Liver (tissue), 10 donors: ENCODE measurements at places on chromosomes 1 and 21. TPM values are rescaled to one million over a fixed set of nuclear protein-coding genes. Genes with fewer than 3 reads are reported as not detected.

- no peak for DNase-seq
These were observed 16.5 kb downstream of the CLDN19 start for GRCh38 chr1:42723511-42723910.

- no peak for DNase-seq
These were observed 296.3 kb downstream of the PRDM2 start for GRCh38 chr1:13996334-13996733.

The CYP4B1 gene
- total RNA-seq: 0.59 TPM

GRCh38 chr1:75529488-75529887 lies 81.4 kb downstream of the SLC44A5 start:
- no peak for DNase-seq

The LRRC71 gene
- total RNA-seq: not detected

DNA sequence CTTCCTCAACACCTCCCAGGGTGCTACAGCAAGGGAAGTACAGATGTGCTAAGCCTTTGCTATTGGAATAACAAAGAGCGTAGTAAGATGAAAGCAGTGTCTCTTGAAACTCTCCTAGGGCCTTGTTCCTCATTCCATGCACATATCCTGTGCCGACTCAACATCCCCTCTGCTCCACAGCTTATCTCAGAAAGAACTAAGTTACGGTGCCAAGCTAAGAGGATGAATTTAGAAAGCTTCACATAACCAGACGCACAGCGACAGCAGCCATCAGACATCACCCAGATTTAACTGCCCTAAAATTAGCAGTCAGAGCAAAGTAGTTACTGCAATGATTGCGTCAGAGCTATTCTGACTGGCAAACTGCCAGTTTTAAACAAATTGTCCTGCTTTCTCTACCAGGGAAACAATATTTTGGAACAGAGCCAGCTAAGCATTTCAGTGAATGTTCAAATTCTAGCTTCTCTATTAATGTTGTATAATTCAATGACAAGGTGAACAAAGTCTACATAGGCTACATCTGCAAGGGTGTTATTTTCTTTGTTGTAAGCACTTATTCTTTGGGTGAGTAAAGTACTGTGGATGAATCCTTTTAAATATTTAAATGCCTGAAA lies 9.5 kb downstream of the SIPA1L2 start:
- DNase-seq: no peak

The ATP1B1 gene
- total RNA-seq: 53.8 TPM

The POU3F1 gene
- total RNA-seq: not detected

DNA sequence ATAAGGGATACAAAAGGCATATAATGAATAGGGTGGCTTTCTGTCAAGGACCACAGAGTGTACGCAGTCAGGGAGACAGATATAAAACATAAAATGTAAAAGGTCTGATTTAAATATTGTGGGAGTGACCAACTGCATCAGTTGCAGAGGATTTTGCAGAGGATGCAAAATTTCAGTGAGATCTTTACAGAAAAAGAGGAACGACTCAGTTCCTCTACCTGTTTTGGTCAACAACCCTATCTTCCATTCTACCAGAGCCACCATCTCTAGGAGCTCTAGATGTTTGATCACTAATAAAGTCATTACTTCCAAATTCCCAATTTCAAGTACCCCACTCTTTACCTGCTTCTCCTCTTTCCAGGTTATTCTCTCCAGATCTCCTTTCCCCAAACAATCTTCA lies 16.5 kb downstream of the SOD1 start:
- no peak for DNase-seq

The FGR gene
- 7.8 TPM for total RNA-seq

DNA sequence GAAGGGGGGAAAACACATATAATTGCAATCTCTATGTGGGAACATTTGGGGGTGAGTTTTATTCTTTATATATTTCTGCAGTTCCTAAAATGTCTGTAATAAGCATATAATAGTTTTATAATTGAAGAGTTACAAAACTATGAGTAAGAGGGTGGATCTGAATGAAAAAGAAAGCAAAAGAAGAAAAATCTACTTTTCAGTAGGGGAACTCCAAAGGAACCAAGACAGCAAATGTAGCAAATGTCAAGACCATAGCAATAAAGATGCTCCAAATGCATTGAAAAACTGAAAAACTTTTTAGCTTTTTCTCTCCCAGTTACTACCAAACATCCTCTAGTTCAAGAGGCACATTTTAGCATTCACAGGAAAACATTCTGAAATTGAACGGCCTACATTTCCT lies 434.8 kb downstream of the LMO4 start:
- DNase-seq: no peak

DNA sequence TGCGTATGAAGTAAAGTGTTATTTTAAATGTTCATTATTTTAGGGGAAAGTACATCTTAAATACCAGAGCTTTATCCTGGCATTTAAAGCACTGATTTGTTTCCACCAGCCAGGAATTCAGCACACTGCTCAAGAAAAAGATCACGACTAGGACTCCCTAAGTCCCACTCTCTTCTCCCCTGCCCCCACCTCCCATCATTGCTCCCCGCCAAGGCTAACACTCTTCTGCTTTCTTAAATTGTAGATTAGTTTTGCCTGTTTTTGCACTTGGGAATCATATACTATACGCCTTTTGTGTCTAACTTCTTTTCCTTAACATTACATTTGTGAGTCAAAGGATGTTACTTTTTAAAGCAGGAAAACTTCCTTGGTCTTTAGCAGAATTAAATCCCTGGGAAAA lies 37.5 kb upstream of the C1orf105 start:
- DNase-seq: no peak

DNA sequence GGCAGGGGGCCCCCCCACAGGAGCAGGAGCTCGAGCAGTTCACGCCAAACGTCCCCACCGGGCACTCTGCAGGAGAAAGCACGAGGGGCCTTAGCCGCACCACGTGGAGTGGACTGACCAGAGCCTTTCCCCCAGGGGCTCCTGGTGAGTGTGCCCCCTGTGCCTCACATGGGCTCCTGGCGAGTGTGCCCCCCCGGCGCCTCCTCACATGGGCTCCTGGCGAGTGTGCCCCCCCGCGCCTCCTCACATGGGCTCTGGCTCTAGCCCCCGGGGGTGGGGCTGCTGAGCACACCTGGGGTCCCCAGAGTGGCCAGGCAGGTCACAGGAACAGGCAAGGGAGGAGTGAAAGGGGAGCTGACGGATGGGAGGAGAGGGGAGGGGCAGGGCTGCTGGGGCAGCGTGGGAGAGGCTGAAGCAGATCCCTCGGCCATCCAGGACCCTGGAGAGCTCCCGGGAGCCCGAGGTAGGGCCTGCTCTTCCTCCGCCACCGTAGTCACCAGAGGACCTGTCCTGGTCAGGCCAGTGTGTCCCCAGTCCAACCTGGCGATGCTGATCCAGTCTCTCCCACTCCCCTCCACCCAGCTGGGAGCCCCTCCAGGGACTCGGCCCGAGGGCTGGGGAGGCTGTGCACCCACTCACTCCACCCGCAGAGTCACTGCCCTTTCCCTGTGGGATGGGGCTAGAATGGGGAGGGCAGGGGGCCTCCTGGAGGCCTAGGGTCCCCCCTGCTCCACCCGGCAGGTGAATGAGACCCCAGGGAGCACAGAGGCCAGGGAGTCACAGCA lies 47.6 kb downstream of the ARHGEF16 start:
- peak; percentile 82 for DNase-seq

- no peak for DNase-seq
These were observed 206.3 kb downstream of the PDE4B start for GRCh38 chr1:65998763-65999583.

The NTMT2 gene
- not detected for total RNA-seq

DNA sequence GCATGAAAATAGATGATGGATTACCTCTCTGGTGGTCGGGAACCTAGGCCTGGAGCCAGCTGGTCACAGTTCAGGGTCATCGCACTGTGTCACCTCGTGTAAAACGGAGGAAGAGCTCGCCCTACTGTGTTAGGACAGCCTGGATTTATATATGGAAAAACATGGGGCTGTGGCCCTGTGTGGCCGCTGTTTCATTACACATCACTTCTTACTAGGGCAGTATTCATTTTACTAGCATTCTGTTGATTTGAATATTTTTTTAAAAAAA lies 104.5 kb upstream of the COL6A1 start:
- no peak for DNase-seq

GRCh38 chr1:246580497-246581370 lies 14.5 kb downstream of the CNST start:
- DNase-seq: no peak

The CACHD1 gene
- total RNA-seq: 4.2 TPM

The ALX3 gene
- total RNA-seq: not detected

The MRPS15 gene
- total RNA-seq: 41.8 TPM

- no peak for DNase-seq
These were observed 16.8 kb upstream of the CEP350 start for GRCh38 chr1:179937668-179938254.

The CLEC20A gene
- 0.33 TPM for total RNA-seq

DNA sequence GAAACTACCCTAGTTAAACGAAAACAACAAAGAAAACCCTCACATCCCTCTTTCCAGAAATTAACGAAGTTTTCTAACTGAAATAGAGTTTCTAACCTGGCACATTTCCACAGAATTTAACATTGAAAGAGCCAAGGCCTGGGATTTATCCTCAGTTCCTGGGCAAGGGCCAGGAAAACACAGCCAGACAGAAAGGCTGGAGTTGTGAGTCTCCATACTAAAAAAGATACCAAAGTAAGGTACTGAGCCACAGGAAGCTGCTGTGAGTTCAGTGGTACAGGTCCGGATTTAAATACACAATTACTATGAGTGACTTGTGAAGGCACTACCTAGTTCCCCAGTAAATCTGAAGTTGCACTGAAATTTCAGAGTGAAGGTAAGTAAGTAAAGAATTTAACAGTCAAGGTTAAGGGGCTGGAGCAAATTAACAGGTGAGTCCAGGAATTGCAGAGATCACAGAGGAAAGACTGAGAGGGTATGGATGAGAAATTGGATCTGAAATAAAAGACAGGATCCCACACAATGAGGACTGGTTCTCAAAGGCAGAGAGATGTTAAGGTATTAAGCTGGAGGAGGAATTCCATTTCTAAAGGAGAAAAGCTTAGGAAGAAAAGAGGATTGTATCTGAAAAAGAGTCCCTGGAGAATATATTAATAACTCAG lies 905 bp downstream of the LIX1L start:
- DNase-seq: no peak

- DNase-seq: no peak
These were observed 10.4 kb upstream of the CELA3B start for GRCh38 chr1:21966247-21967000.
